Activated CD4-positive, alpha-beta T cell treated with anti-CD3 and anti-CD28 coated beads, Interleukin-2, amount 10 ng/mL, durations not matched to agents 24 days and 14 days (primary cell): ENCODE measurements at places on chromosomes 1 and 21. TPM values are rescaled to one million over a fixed set of nuclear protein-coding genes. Genes with fewer than 3 reads are reported as not detected.

The KLF17 gene
- not detected in 2 replicates for total RNA-seq

The BTBD19 gene
- total RNA-seq, result 22.2 and 22.7 TPM in 2 replicates

The SLC45A3 gene
- 1.0 and 1.1 TPM in 2 replicates for total RNA-seq

The TAS1R3 gene
- 0.28 and 0.38 TPM in 2 replicates for total RNA-seq

The AHDC1 gene
- 33.9 and 34.7 TPM in 2 replicates for total RNA-seq

The ADGRB2 gene
- 0.40 and 0.45 TPM in 2 replicates for total RNA-seq

The CTSK gene
- total RNA-seq, result 1.3 and 2.1 TPM in 2 replicates

The NCAM2 gene
- 0.14 TPM in 1 of 2 replicates, not detected in the other for total RNA-seq

The ALPL gene
- total RNA-seq, result not detected in 2 replicates

The CAMK1G gene
- total RNA-seq, result 0.54 TPM in 1 of 2 replicates, not detected in the other

The LCE3E gene
- not detected in 2 replicates for total RNA-seq

The TMOD4 gene
- total RNA-seq, result 1.3 and 1.8 TPM in 2 replicates

The ZBTB7B gene
- total RNA-seq, result 145 and 150 TPM in 2 replicates

The LAD1 gene
- not detected in 2 replicates for total RNA-seq

The CHAF1B gene
- total RNA-seq, result 33.4 and 36.5 TPM in 2 replicates

The TSACC gene
- 0.47 and 0.82 TPM in 2 replicates for total RNA-seq
